ENCODE measurements at places on chromosomes 13 and 19.

GRCh38 chr19:35144600-35145436 is 1.8 kb downstream of the FXYD7 start:
- no peaks in the 10 kb centered on the region for H3K36me3 ChIP-seq
- peaks cover 29% of the 10 kb centered on the region for H3K4me1 ChIP-seq
- DNase-seq: no peak
- H3K27ac ChIP-seq: no peak overlapping the region
- H3K4me3 ChIP-seq: no peak overlapping the region

GRCh38 chr19:30784850-30785457 is 412.8 kb downstream of the ZNF536 start:
- H3K4me3 ChIP-seq: no peak overlapping the region
- no peak overlapping the region for H3K27ac ChIP-seq
- peaks cover 14% of the 10 kb centered on the region for H3K27me3 ChIP-seq
- H3K4me1 ChIP-seq: no peaks in the 10 kb centered on the region

DNA sequence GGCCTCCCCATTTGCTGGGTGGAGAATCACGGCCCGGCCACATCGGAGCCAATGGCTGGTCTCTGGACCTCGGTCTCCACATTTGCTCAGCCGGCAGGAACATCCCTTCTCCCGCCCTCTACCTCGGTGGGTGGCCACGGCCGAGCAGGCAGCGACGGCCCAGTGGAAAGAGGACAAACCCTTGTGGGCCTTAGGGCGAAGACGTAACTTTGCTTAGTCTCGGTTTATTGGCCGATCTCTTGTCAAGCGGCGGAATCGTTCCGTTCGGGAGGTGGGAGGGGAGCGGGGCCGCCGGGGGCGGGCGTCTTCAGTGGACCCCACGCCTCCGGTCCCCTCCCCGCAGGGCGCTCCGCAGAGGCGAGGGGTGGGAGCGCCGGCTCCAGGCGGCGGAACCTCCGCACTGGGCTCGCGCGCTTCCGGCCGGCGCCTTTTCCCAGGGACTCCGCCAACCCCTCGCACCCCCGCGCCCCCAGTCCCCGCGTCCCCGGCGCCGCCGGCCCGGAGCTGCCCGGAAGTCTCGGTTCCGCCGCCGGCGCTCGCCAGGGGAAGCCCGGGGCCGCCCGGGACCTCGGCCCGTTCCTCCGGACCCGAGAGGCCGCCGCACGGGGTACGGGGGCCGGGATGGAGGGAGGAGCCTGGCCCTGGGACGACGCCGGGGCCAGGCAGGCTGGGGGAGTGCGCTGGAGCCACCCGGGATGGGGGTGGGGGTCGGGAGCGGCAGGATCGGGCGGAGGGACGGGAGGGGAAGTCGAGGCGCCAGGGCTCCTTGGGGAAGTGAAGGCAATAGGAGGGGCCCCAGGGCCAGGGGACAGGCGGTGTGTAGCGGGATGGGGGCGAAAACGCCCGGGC is at the start of gene ZNF580:
TSS of gene ZNF580 (plus strand) at position 426 of the 849 bp plus-strand sequence. CDS start 1,507 bp downstream, outside the sequence.
- H3K4me3 ChIP-seq: peak within 1 kb of the TSS; percentile 94
- DNase-seq: peak; percentile 80
- H3K4me1 ChIP-seq: peaks cover 75% of the 10 kb centered on the region
- H3K27ac ChIP-seq: peak within 1 kb of the TSS; percentile 94

DNA sequence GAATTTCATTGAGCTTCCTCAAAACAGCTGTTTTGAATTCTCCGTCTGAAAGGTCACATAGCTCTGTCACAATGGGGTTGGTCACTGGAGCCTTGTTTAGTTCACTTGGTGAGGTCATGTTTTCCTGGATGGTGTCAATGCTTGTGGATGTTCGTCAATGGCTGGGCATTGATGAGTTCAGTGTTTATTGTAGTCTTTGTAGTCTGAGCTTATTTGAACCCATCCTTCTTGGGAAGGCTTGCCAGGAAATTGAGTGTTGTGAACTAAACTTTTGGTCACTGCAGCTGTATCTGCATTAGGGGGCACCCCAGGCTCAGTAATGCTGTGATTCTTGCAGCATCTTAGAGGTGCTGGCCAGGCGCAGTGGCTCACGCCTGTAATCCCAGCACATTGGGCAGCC is 22.0 kb downstream of the BLOC1S3 start:
- no peak for DNase-seq
- no peaks in the 10 kb centered on the region for H3K27me3 ChIP-seq
- H3K4me3 ChIP-seq: no peak overlapping the region
- no peaks in the 10 kb centered on the region for H3K36me3 ChIP-seq
- H3K27ac ChIP-seq: no peak overlapping the region

DNA sequence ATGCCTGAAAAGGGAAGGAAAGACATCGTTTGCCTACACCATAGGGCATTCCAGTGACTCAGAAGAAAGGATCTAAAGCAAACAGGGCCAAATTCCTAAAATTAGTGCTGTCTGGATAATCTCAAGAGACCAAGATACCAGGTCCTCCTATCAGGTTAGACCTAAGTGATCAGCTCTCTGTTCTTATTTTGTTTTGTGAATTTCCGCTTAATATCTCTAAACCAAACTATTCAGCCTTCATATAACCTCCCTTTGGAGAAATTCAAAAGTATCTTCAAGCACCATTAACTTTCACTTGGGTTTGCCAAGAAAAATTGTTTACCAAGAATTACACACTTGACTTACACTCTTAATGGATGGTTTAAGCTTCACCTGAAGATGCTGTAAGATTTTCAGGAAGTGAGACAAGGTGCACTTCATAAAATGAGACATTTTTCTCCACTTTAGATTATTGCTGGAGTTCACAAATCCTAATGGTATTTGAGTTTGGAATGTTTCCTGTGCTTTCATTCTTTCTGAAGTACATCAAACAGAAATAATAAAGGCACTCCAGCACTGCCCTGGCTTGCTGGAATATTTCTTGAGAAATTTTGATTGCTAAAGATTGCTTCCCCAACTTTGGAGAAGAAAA is 376.1 kb downstream of the LMO7 start:
- no peak overlapping the region for H3K27ac ChIP-seq
- H3K27me3 ChIP-seq: no peaks in the 10 kb centered on the region
- no peaks in the 10 kb centered on the region for H3K36me3 ChIP-seq
- no peaks in the 10 kb centered on the region for H3K4me1 ChIP-seq
- no peak overlapping the region for H3K4me3 ChIP-seq

- no peak overlapping the region for H3K27ac ChIP-seq
- H3K36me3 ChIP-seq: no peaks in the 10 kb centered on the region
- DNase-seq: peak; percentile 76
- H3K27me3 ChIP-seq: no peaks in the 10 kb centered on the region
- peaks cover 18% of the 10 kb centered on the region for H3K4me1 ChIP-seq
- H3K4me3 ChIP-seq: no peak overlapping the region
These were observed 18.5 kb downstream of the LYPD3 start for GRCh38 chr19:43446746-43447489.

GRCh38 chr13:40969169-40969901 is 49.8 kb downstream of the ELF1 start:
- no peak overlapping the region for H3K4me3 ChIP-seq
- H3K27ac ChIP-seq: peak overlapping the region; percentile 75
- H3K36me3 ChIP-seq: peaks cover 14% of the 10 kb centered on the region
- H3K27me3 ChIP-seq: no peaks in the 10 kb centered on the region
- no peak for DNase-seq

- no peaks in the 10 kb centered on the region for H3K36me3 ChIP-seq
- no peaks in the 10 kb centered on the region for H3K27me3 ChIP-seq
- peaks cover 10% of the 10 kb centered on the region for H3K4me1 ChIP-seq
- no peak for DNase-seq
- H3K27ac ChIP-seq: no peak overlapping the region
These were observed 515.8 kb downstream of the KLF12 start for GRCh38 chr13:73618275-73618865.

DNA sequence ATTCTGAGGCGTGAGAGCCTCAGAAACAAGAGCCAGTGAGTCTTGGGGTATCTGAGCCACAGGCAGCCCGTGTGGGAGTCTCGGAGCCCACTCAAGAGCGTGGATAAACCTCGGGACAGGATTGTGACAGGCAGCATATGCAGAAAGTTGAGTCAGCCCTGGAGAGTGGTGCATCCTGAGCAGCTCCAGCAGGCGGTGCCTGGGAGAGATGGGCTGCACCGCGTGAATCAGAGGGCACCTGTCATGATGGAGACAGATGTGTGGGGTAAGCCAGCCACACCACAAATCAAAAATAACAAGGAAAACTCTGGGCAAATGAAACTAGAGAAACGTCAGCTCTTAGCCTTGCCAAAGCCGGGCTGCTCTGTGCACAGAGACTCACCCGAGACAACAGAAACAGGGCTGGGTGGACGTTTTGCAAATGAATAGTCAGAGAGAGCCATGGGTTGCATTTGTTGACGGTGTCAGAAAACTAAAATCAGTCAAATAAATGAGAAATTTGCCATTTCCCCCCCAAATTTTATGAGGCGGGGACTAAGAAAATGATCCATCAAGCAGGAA is 30.0 kb upstream of the POP4 start:
- H3K27me3 ChIP-seq: peaks cover 79% of the 10 kb centered on the region
- H3K4me3 ChIP-seq: peak overlapping the region; percentile 46
- peaks cover 28% of the 10 kb centered on the region for H3K4me1 ChIP-seq
- H3K27ac ChIP-seq: peak overlapping the region; percentile 70
- DNase-seq: no peak
- no peaks in the 10 kb centered on the region for H3K36me3 ChIP-seq

- H3K27ac ChIP-seq: peak overlapping the region; percentile 21
- no peaks in the 10 kb centered on the region for H3K36me3 ChIP-seq
- H3K4me3 ChIP-seq: no peak overlapping the region
These were observed 406.4 kb downstream of the KCNRG start for GRCh38 chr13:50421473-50422130.

DNA sequence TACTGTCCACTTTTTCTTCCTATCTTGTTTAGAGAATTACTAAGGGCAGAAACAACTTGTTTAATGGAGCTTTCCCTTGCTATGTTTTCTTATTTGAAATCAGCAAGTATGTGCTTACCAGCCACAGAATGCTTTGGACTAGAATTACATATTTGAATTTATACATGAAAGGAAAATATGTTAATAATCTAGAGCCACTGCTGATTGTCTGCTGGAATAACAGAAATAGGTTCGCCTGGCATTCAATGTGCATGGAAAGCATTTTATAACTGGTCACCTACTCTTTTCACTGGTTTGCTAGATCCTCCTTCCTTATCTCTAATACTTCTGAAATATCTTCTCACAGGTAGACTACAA is 8.0 kb downstream of the EFNB2 start:
- H3K36me3 ChIP-seq: no peaks in the 10 kb centered on the region
- peaks cover 3% of the 10 kb centered on the region for H3K4me1 ChIP-seq
- H3K27me3 ChIP-seq: peaks cover 50% of the 10 kb centered on the region

GRCh38 chr19:1471515-1472160 is 7.4 kb downstream of the C19orf25 start:
- H3K36me3 ChIP-seq: no peaks in the 10 kb centered on the region
- H3K4me3 ChIP-seq: no peak overlapping the region
- peaks cover 11% of the 10 kb centered on the region for H3K27me3 ChIP-seq
- H3K4me1 ChIP-seq: peaks cover 6% of the 10 kb centered on the region
- DNase-seq: no peak
- no peak overlapping the region for H3K27ac ChIP-seq

DNA sequence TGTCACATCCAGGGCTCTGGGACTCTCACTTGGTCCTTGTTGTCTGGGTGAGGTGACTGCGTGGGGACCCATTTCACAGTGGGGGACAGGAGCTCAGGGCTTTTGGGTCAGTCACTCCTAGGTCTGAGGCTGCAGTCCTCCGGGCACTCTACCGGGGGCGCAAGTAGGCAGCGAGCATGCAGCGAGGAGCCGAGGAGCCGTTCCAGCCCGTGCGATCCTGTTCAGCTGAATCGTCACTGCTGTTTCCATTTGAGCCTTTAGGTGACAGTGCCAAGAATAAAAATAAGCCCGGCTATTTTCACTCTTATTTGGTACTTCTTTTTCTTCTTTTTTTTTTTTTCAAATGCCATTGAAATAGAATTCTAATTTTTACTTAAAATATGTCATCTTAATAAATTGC is 126.5 kb downstream of the ZNF536 start:
- H3K4me1 ChIP-seq: no peaks in the 10 kb centered on the region
- H3K36me3 ChIP-seq: no peaks in the 10 kb centered on the region
- H3K27ac ChIP-seq: no peak overlapping the region
- no peak for DNase-seq
- H3K4me3 ChIP-seq: no peak overlapping the region
- H3K27me3 ChIP-seq: no peaks in the 10 kb centered on the region

DNA sequence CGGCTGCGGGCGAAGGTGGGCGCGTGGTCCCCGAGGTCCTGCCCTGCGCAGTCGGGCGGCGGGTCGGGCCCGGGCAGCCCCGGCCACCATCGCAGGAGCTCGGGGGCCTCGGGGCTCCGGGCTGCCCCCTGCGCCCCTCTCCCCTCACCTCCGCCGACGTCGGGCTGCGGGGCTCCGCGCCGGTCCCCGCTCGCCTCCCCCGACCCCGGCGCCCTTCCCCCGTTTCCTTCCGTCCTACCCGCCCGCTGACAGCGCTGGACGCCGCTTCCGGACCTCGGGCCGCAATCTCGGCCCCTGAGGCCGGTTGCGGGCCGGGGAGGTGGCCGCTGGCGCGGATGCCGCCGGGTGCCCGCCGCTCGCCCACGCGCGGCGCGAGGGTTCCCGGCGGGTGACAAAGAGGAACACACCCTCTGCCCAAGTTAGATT is 720 bp downstream of the FARP1 start:
- H3K27ac ChIP-seq: no peak overlapping the region
- peak; percentile 4 for DNase-seq
- H3K27me3 ChIP-seq: peaks cover 61% of the 10 kb centered on the region
- H3K36me3 ChIP-seq: no peaks in the 10 kb centered on the region
- H3K4me3 ChIP-seq: peak overlapping the region; percentile 62
- H3K4me1 ChIP-seq: peaks cover 11% of the 10 kb centered on the region

DNA sequence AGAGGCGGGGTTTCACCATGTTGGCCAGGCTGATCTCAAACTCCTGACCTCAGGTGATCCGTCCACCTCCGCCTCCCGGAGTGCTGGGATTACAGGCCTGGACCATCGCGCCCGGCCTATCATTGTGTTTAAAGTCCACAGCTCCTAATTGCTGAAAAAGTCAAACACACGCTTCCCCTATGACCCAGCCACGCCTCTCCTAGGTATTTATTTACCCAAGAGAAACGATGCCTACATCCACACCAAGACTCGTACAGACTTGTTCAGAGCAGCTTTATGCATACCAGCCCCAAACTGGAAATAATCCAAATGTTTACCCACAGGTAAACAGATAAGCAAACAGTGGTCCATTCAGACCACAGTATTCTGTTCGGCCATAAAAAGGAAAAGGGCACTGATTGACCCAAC is 15.1 kb downstream of the ZNRF4 start:
- no peak for DNase-seq
- H3K4me3 ChIP-seq: no peak overlapping the region
- no peaks in the 10 kb centered on the region for H3K4me1 ChIP-seq
- no peaks in the 10 kb centered on the region for H3K36me3 ChIP-seq

- H3K27me3 ChIP-seq: peaks cover 4% of the 10 kb centered on the region
- H3K4me3 ChIP-seq: no peak overlapping the region
- no peak for DNase-seq
These were observed 69.3 kb upstream of the MYO16 start for GRCh38 chr13:108560093-108560492.

DNA sequence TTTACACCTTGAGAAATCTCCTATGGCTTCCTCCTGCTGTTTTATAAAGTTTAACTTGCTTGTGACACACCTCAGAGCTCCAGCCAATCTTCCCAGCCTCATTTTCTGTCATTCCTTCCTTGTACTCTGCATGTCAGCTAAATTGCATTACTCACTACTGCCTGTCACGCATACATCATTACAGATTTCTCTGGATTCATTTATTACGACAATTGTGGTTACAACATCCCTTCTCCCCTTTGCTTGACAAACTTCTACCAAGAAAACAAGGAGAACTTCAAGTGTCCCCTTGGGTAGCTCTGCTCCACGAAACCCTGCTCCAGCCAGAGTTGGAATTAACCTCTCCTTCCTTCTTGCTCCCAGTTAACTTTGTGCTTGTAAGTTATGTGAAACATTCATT is 22.0 kb upstream of the GPR18 start:
- H3K4me1 ChIP-seq: peaks cover 97% of the 10 kb centered on the region
- H3K27ac ChIP-seq: no peak overlapping the region
- H3K27me3 ChIP-seq: no peaks in the 10 kb centered on the region
- no peak for DNase-seq
- no peak overlapping the region for H3K4me3 ChIP-seq

Data from activated naive CD8-positive, alpha-beta T cell treated with anti-CD3 and anti-CD28 coated beads, Interleukin-2, amount 50 U/mL, for 24 hours (primary cell).